ENCODE measurements at places on chromosomes 7 and 10. TPM values are rescaled to one million over a fixed set of nuclear protein-coding genes. Genes with fewer than 3 reads are reported as not detected.
A peak's percentile ranks its signal among the peaks of the same experiment; 100 is the strongest.

GRCh38 chr7:25481891-25482290 lies 253.6 kb upstream of the NPVF start:
- DNase-seq: no peak

DNA sequence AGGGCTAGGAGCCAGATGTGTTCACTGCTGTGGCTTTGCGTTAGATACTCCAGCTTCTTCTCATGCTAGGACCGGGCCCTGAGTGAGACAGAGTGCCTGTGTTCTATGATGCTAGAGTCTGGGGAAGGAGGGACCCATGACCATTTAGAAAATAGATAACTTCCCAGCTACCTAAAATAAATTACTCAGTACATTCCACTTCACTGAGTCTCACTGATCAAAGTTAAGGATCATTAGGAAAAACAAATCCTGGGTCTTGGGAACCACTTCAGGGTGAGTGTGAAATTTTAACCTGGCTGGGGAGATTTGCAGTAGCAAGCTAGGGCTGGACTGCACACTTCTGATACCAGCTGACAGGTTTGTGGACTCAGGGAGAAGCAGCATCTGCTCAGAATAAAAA lies 138.1 kb downstream of the EMX2 start:
- DNase-seq: no peak

GRCh38 chr10:30818010-30818660 lies 188.6 kb upstream of the LYZL2 start:
- peak; percentile 45 for DNase-seq

OLAH gene
- not detected for total RNA-seq

- DNase-seq: peak; percentile 45
Observed at GRCh38 chr10:22713853-22714478, 412 bp downstream of the PIP4K2A start.

ASAH2 gene
- 1.2 TPM for total RNA-seq

DNA sequence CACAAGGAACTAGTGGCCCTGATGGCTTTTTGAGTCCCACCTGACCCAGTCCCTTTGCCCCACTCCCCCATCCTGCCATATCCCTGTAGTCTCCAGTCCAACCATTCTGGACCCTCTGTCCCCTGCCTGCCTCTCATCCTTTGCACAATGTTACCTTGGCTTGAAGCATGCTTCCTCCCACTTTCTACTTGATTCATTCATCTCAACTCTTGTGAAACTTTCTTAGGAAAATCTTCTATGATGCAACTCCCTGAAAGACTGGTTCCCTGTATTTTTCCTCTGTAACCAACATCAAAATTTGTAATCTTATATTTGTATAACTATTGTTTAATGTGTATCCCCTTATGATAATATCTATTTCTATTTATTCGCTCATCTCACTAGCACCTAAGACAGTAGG lies 151.5 kb downstream of the LRRTM3 start:
- no peak for DNase-seq

GRCh38 chr10:127428385-127428980 lies 120.6 kb upstream of the NPS start:
- DNase-seq: no peak

DPP6 gene
- 5.1 TPM for total RNA-seq

GARS1 gene
- total RNA-seq: 45.3 TPM

- DNase-seq: no peak
Observed at GRCh38 chr7:7701527-7701926, 16.9 kb downstream of the RPA3 start.

GRCh38 chr7:151235091-151235787 lies 3.0 kb downstream of the CHPF2 start:
- DNase-seq: no peak

- peak; percentile 91 for DNase-seq
Observed at GRCh38 chr7:73715648-73716317, 3.7 kb downstream of the STX1A start.

Measured in tongue (tissue), 3 donors.